ENCODE measurements at places on chromosomes 1 and 21.

- no peak for DNase-seq
These were observed 4.2 kb downstream of the MANEAL start for GRCh38 chr1:37797750-37798345.

- DNase-seq: no peak
These were observed 3.8 kb upstream of the EEIG2 start for GRCh38 chr1:108556066-108556465.

- DNase-seq: no peak
These were observed 36.8 kb upstream of the COL6A2 start for GRCh38 chr21:46061063-46061462.

DNA sequence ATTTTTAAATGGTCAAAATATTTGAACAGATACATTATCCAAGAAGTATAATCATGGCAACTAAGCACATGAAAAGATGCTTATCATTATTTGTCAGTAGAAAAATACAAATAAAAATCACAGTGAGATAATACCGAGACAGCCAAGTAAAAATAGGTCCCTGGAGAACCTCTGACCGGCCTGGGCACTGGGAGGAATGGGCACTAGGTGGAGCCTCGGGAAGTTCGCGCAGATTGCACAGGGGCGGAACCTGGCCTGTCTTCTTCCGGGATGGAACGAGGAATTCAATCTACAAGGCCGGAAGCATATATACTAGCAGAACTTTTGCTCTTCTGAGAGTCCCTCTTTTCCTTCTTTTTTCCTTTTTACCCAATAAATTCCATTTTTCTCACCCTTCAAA is 148.5 kb upstream of the CHRM3 start:
- no peak for DNase-seq

DNA sequence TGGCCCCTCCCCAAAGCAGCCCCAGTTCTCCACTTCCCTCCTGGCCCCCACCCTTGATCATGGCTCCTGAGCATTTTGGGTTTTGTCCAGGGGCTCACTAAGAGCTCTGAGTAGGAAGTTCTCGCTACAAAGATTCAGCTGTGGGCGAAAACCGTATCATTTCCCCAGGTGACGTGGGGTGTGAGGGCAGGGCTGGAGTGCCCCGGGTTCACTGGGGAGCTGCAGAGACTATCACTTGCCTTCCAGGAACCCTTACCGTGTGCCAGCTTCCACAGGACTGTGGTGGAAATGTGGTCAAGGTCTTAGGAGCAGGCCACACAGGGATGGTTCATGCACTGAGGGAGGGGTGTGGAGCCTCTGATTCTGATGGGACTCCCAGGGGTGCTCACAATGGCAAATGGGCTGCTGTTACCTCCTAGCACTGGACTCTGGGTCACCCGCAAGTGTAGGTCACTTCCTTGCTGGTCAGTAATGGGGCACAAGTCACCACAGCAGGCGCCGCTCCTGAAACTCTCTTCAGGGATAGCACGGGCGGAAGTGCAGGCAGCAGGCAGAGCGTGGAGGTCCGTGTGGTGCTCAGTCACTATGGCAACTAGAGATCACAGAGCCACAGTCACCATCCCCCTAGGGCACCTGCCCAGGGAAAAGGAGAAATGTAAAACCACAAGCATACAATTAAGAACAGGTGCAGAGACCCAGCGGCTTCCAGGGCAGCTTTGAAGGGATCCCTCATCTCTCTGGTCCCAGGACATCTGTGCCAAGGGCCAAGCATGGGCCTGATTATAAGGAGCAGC is 35.4 kb downstream of the RSPH1 start:
- DNase-seq: no peak

DNA sequence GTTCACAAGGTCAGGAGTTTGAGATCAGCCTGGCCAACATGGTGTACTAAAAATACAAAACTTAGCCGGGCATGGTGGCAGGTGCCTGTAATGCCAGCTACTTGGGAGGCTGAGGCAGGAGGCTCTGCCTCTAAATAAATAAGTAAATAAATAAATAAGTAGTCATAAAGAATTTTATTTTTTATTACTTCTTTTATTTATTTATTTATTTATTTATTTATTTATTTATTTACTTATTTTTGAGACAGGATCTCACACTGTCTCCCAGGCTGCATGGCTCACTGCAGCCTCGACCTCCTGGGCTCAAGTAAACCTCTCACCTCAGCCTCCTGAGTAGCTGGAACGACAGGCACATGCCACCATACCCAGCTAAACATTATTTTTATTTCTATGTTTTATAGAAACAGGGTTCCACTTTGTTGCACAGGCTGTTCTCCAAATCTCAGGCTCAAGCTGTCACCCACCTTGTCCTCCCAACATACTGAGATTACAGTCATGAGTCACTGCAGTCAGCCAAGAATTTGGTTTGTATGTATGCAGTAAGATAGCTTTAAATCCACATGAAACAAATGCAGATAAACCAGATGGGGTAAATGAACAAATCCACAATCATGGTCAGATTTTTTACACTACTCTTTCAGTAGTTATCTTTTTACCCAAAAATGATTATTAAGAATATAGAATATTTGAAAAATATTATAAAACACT is 523.3 kb upstream of the RGS18 start:
- DNase-seq: no peak

- no peak for DNase-seq
These were observed 81.5 kb downstream of the CAMK2N1 start for GRCh38 chr1:20404466-20404865.

DNA sequence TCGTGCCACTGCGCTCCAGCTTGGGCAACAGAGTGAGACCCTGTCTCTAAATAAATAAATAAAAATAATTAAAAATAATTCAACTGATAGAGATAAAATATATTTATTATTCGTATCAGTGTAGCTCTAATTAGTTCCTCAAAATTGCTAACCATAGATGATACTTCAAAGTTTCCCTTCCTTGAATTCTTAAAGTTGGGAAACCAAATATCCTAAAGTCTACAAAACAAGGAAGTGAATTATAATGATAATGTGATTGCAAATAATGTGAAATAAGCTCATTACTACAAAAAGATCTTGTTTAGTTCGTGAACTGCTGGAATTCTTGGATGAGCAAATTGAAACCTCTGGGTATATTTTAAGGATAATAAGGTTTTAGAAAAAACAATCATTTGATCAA is 60.5 kb downstream of the NUP210L start:
- DNase-seq: no peak

- no peak for DNase-seq
These were observed 16.4 kb downstream of the TCEANC2 start for GRCh38 chr1:54069791-54070170.

GRCh38 chr1:225881081-225881958 is 860 bp downstream of the TMEM63A start:
- DNase-seq: peak; percentile 12

DNA sequence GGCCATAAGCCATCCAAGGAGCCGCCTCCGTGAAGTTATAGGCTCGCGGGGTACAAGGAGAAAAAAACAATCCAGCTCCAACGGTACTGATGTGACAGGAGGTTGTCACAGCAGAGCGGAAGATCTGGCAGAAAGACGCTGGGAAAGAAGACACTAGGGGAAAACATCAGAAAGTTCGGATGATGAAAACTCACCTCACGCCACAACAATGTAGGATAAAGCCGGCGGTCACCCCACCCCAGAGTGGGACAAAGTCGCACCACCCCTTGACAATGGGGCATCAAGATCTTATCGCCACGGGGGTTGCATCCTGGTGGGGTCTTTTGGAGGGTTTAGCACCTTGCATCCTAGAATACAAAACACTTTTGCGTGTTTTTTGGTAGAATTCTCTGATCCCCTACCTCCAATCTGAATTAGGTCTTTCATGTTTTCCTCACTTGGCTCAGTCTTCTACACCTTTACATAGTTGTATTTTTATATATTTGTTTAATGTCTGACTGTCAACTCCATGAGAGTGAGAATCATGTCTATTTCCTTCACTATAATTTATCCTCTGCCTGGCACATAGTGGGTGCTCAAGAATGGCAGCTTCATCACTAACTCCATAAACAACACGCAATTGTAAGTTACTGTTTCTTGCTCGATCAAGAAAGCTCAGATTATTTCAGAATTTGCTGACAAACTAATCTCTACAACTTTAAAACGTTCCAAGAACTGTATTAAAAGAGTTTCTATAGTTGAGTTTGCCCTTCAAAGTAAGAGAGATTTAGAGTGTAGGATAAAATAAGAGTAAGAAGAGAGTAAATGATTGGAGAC is 611 bp upstream of the ZSWIM5 start:
- no peak for DNase-seq

- DNase-seq: no peak
These were observed 779 bp downstream of the THEM5 start for GRCh38 chr1:151852733-151853132.

DNA sequence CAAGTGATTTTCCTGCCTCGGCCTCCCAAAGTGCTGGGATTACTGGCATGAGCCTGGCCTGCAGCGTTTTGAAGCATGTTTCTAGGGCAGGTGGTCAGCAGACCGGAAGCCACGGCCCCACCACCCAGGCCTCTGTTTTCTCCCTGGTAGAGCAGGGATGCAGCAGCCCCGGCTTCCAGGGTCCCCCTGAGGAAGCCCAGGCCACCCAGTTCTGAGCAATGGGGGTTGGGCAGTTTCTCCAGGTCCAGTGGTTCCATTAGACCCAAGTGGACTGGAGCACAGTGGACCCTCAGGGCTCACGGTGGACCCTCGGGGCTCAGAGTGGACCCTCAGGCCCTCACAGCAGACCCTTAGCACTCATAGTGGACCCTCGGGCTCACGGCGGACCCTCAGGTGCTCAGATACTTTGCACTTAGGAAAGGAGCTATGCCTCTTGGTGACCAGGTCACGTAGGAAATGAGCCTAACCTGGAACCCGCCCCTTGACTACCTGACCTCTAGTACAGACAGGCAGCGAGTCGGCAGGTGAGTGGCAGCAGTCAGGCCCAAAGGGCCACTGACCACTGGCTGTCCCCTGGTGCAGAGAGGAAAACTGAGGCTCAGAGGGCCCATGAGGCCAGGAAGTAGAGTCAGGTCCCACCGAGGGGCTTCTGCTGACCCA is 4.6 kb upstream of the FNDC10 start:
- DNase-seq: no peak

DNA sequence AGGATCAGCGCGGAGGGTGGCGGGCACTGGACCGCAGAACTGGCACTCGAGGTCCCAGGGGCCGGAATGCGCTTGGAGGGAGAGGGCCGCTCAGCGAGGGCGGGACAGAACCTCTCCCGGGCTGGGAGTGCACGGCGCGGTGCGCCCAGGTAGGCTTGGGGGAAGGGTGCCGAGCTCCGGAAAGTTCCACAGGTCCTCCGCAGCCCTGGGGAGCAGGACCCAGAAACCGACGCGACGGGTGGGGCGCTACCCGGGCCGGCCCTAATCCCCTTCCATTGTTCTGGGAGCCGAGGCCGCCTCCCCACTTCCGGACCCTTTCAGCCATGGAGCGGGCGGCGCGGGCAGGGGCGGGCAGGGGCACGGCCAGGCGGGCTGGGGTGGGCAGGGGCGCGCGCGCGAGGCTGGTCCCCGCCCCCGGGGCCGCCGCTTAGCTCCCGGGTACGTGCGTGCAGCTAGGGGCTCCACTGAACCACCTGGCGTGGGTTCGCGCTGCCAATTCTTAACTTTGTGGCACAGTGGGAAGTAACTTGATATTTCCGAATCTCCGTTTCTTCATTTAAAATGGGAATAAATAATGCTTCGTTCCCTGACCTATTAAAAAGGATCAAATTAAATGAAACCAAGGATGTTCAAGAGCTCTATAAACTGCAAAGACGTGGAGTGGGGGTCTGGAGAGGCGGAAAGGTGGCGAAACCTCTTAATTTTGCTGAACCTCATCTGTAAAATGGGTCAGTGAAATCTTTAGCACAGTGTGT is 20.7 kb downstream of the LGR6 start:
- no peak for DNase-seq

- DNase-seq: no peak
These were observed 781 bp downstream of the PROX1 start for GRCh38 chr1:213988507-213989001.

DNA sequence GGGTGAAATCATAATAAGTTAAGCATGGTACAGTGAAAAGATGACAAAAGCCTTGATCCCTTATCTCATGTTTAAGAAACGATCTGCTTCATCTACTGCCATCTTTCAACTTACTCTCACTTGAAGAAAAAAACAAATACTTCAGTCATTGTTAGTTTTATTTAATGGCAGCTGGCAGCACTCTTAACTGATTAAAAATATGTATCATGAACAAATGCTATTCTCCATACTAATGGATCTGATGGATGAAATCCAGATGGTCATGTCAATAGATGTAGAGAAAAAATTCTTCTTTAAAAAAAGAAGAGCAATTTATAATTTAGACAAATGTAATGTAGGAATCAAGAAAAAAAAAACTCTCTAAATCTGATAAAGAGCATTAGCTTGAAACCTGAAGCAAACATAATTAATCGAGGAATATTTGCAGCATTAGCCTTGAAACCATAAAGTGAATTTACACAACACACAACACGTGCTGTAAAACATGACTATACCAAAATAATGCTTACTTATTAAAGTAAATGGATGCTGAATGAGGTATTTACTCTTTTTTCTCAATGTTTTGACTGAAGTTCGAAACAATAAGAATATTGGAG is 579.0 kb upstream of the ADAMTS5 start:
- DNase-seq: no peak

GRCh38 chr21:42724226-42724920 is 71.0 kb downstream of the PDE9A start:
- DNase-seq: no peak

DNA sequence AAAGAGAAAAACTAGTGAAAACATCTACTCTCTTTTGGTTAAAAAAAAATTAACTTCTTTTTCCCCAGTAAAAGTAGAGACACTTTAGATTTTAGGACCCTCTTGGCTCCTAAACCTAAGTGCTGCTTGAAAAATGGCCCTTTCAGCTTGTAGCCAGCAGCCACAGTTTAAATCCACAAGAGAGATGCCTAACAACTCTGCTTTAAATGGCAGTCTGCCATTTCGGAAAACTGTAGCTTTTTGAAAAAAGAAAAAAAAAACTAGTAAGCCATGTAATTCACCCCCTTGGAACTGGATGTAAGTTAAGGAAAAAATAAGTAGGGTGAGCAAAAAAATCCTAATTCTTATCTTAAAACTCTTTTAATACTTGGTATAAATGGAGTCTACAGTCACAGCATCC is 56.0 kb downstream of the LHX9 start:
- no peak for DNase-seq

DNA sequence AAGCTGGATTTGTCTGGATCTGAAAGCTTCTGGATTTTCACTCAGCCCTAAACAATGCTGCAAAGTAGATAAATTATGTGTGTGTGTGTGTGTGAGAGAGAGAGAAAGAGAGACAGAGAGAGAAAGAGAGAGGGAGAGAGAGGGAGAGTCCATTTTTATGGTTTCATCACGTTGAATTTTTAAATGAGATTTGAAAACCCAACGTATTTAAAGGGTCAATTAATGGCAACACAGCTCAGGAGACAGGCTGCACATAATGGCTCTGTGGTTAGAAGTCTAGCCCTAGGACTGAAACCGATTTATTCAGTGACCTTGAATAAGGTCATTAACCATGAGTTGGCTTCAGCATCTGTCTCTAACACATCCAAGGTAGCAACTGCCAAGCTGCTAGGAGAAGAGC is 35.3 kb upstream of the FMN2 start:
- no peak for DNase-seq

DNA sequence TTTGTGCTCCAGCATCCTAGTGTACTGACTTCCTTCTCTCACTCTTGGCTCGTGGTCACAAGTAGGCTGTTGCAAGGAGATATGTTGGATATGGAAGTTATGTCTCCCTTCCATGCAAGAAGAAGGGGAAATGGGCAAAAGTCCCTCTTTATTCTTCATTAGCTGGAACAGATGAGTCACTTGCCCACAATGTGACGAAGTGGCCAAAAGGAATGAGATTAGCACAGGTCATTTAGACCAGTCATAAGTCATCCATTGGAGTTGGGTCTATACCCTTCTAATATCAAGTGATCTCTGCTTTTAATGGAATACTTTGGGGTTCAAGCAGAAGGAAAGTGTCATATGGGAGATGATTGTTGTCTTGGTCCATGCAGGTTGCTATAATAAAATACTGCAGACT is 91.2 kb upstream of the NGF start:
- DNase-seq: no peak

Data from activated CD4-positive, alpha-beta T cell treated with anti-CD3 and anti-CD28 coated beads, Interleukin-2, amount 50 U/mL, for 24 hours (primary cell).